SJSA1 (cell line): ENCODE measurements at places on chromosomes 3 and 15. TPM values are rescaled to one million over a fixed set of nuclear protein-coding genes. Genes with fewer than 3 reads are reported as not detected.

- no peak for DNase-seq
Measured at GRCh38 chr3:194654443-194654842, 17.5 kb downstream of the LSG1 start.

- DNase-seq: no peak
Measured at GRCh38 chr15:57570994-57571393, 20.7 kb upstream of the MYZAP start.

DNA sequence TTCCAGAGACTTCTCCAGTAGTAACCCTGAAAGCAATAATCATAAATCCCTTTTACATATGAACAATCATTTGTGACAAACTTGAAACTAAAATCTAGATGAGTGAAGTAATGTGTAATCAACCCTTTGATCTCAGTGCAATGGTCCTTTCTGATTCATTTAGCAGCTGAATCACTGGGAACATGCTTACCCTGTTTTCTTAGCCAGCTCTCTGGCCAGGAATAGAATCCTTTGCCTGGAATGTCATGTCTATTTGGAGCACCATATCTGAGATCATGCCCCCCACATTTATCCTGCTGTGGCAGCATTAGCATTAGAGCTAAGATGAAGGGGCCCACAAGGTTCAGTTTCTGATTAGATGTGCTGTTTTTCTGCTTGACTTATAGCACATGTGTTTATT is 309.8 kb downstream of the OXSM start:
- DNase-seq: no peak

DNA sequence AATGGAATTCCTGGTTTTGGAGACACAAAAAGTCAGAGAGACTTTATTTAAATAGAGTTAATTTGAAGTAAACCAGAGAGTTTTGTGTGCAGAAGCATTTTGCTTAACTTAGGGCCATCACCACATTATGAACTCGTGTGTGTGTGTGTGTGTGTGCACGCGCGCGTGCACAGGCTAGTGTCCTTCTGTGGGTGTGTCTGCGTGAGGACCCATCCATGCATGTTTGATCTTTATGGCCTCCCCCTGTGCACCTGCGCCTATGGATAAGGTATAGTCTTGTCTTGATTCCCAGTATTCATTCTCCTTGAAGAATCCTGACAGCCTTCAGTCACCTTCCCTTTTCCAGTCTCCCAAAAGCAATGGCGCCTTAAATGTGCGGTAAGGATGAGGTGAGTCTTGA is 26.0 kb downstream of the MUC20 start:
- DNase-seq: no peak

- DNase-seq: no peak
Measured at GRCh38 chr15:80606511-80607071, 88.5 kb upstream of the ABHD17C start.

The TSPAN3 gene
- 331 and 341 TPM in 2 replicates for total RNA-seq

GRCh38 chr3:104669083-104669482 is 697.6 kb upstream of the ALCAM start:
- DNase-seq: no peak

GRCh38 chr15:100919481-100920405 is 586 bp downstream of the LRRK1 start:
- no peak for DNase-seq

The ZMAT3 gene
- 8.4 and 13.1 TPM in 2 replicates for total RNA-seq

DNA sequence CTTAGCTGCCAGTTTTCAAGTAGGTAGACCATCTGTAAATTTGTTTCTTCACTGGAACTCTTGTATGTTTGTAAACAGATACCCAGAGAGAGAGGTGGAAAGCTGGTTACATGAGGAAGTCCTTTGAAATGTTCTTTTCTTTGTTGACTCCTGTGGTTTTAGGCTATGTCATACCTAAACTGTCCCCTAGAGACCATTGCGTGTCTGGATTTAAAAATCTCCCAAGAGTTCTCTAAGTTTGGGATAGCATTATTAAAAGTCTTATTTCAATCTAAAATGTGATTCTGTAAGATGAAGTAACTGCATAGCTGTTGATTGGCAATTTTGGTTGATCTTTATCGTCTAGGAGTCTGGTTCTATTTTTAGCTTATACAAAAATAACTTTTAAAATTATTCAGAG is 127.2 kb downstream of the GHSR start:
- DNase-seq: peak; percentile 42

DNA sequence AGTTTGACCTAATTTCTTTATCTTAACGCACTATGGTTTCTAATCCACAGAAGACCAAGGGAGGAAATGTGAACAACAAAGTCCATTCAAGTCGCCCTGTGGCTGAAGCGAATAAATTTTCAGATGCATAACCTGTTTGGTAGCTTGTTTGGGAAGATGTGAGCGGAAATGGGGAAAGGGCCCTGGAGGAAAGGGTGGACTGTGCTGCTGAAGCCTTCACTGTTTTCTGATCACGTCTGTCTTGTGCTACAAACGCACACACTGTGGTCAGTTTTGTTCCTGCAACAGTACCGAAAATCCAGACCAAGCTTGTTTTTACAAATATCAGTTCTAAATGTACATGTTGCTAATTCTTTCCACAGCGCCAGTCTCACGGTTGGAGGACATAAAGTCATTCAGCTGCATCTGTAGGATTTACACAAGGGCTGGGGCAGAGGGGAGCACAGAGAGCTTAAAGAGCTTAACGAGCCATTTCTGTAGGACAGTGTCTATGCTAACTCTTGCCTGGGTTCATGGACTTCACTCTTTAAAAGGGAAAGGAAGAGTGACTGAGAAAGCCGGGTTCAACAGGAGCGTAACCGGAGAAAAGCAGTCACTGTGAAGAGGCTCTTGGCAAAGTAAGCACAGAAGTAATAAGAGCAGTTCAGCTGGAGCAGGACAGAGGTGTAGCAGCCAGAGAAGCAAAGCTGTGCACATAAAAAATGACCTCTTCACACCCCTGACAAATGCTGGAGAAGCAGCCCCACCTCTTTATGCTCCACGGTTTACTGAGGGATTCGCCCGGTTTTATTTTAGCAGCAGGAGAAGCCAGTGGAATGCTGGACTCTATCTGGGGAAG is 66.6 kb downstream of the USF3 start:
- DNase-seq: no peak
